Hematopoietic multipotent progenitor cell treated with erythropoietin and hydrocortisone succinate and interleukin-3 and kit ligand, for 17 days (in vitro differentiated cells): ENCODE measurements at places on chromosomes 5 and 9.
A peak's percentile ranks its signal among the peaks of the same experiment; 100 is the strongest.

DNA sequence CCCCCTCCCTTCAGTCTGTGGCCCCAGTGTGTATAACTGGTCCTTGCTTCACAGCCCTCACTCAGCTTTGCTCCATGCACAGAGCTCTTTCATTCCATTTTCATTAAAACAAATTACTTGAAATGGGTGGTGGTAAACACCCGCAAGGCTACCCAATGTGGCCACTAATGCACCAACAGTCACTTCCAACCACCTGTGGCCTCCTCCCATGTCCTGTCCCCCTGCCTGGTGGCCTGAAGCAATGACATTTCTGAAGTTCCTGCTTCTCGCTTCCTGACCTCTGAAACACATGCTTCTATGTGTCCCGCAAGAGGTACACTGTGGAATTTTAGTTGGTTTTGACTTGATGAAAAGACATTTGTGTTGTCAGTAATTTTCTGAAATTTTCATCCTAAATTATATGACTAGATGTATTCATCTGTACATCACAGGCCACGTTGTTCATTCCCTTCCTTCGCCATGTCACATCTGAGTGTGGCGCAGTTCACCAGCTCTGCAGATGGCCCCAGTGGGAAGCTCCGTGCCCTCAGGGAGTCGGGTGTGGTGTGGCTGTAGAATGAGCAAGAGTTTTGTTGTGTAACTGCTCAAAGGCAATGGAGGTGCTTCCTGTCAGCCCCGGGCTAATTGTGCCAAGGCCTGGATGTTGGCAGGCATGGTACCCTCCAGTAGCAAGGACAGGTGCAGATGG lies 9.6 kb downstream of the ROPN1L start:
- no peak for DNase-seq

DNA sequence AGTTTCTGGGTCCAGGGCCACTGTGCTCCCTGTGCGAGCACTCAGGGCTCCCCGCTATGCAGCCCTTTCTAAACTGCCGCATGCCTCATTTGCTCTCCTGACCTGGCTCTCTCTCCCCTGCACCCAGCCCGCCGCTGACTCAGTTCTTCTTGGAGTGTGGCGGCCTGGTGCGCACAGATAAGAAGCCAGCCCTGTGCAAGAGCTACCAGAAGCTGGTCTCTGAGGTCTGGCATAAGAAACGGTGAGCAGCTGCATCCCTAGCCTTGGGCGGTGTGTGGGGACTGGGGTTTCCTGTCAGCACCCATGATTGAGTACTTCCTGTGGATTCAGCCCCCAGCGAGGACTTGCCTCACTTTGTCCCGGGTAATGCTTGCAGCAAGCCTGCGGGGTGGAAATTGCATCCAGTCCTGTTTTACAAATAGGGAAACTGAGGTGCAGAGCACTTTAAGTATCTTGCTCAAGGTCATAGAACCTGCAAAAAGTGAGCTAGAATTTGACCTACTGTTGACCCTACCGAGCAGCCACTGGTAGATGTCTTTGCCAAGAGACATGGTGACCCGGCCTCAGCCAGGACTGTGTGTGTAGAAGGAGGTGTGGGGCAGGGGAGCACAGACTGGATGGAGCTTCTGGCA lies 27.9 kb downstream of the USP20 start:
- DNase-seq = peak; percentile 93

- DNase-seq = no peak
Observed at GRCh38 chr9:17229945-17230560, 95.2 kb downstream of the CNTLN start.

DNA sequence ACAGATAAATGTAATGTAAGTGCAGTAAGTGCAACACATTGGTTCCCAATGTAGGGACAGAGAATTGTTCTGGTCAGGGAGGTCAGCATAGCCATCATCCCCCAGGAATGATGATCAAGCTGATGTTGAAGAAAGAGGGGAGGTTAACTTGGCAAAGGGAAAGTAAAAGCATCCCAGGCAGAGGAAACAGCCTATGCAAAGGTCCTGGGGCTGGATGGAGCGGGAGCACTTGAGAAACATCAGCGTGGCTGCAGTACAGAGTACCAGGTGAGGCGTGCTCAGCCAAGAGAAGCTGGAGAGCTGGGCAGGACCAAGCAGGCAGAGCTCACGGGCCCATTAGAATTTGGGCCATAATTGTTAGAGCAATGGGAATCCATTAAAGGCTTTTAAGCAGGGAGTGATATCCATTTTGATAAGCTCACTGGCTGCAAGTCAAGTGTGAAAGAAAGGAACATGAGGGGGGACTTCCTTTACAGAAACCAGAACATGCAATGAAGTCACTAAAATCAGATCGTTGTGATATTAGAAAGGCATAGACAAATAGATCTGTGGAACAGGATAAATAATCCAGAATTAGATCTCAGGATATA lies 50.1 kb upstream of the HAND1 start:
- DNase-seq = no peak

DNA sequence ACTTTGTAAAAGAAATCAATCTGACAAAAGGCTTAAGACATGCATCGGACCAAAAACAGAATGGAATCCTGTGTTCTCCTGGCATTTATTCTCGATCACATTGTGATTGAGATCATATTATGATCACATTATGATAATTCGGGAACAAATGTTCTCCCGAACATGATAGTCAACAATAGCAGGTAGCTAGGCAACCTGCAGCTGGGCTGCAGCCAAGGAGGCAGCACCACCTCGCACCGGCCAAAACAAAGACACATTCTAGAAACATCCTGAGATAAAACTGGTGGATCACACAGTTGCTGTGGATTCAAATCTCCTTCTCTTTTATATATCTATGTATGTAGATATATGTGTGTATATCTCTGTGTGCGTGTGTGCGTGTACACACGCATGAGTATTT lies 480.6 kb upstream of the CYLC2 start:
- no peak for DNase-seq

DNA sequence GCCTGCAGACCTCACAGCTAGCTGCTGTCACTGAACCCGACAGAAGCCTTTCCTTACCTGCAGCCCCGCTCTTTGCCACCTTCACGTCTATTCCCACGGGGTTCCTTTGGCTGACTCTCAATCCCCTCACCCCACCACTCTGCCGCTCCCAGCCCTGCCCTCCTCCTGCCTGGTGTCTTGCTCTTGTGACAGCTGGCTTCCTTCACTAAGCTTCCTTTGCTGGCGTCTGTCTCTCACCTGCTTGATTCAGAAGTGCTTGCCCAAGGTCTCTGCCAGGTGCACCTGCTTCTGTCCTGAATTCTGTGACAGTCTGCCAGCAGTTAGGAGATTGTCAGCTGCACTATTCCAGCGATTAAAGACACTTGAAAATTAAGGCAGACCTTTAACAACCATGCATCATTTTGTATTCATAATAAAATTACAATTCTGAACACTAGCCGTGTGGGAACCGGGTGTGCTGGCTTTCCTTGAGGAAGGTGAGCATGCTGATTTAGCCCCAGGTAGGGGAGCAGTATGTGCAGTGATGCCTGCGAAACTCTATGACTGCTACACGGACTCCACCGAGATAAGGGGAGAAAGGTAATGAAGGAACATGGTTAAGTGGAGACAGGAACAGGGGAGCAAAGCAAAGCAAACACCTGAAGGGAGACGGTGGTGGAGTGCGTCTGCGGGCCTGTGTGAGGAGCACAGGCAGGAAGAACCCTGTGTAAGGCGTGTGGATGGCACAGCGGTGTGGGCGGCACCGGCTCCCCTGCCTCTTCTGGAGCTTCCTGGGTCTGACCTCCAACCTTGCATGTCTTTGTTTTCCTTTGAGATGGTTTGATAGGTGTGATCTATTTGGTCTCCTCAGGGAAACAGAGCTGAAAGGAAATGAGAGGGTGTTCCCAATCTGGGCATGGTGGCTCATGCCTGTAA lies 80.1 kb upstream of the CACNA1B start:
- no peak for DNase-seq

DNA sequence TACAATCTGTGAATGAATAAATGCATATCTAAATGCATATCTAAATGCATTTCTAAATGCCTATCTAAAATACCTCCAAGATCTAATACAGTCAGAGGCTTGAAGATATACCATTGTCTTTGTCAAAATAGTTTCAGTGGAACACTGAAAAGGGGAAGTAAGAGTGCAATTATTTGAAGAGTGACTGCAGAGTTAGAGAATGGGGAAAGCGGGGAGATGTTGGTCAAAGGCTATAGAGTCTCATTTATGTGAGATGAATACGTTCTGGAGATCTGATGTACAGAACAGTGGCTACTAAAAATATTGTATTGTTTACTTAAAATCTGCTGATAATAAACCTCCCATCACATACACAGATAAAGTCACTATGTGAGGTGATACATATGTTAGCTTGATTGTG lies 1126.2 kb upstream of the CDH9 start:
- DNase-seq = no peak

DNA sequence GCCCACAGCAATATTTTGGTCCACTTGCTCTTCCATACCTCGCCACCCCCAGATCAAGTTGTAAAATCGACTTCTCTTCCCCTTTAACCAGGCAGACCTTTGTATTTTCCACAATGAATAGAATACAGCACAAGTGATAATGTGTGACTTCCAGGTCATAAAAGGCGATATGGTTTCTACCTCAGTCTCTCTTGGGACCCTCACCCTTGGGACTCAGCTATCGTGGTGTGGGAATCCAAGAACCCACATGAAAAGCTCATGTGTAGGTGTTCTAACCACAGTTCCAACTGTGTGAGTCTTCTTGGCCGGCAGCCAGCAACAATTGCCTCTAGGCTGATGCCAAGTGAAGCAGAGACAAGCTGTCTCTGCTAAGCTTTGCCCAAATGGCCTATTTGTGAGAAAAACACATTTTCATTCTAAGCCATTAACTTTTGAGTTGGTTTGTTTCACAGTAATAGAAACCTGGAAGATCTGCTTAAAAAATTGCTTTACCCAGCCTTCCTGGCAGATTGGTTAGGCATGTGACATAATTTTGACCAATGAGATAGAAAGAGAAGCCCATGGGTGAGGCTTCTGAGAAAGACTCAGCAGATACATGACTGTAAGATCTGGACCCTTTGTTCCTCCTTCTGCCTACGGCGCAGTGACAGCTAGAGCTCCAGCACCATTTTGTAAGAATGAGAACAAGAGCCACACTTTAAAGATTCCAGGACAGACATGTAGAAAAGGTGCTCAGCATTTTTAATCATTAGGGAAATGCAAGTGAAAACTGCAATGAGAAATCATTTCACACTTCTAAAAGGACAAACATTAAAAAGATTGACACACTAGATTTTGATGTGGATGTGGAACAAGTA lies 18.3 kb upstream of the MLLT3 start:
- DNase-seq = peak; percentile 18

GRCh38 chr5:67510204-67510603 lies 313.6 kb upstream of the CD180 start:
- DNase-seq = no peak

DNA sequence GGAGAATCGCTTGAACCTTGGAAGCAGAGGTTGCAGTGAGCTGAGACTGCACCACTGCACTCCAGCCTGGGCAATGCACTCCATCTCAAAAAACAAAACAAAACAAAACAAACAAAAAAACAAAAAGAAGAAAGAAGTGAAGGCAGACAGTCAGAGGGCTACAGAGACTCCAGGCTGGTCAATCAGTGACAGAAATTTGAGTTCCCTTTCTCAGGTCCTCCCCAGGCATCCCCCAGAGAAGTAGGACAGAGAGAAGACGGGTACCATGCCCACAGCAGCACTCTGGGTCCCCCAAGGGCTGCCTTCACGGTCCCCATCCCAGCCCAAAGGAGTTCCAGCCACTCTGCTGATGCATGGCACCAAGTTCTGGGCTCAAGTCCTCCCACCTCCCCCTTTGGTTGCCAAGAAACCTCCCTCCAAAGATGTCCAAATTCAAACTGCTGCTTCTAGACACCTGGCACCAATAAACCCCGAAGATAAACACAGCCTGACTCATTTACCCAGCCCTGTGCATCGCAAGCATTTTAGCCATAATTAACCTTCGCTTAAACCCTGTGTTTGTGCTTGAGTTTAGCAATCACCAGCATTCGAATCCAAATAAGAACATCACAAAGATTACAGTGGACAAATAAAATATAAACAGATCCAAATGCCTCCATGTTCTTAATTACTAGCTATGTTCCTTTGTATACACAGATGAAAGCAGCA lies 24.0 kb downstream of the SEMA4D start:
- no peak for DNase-seq

DNA sequence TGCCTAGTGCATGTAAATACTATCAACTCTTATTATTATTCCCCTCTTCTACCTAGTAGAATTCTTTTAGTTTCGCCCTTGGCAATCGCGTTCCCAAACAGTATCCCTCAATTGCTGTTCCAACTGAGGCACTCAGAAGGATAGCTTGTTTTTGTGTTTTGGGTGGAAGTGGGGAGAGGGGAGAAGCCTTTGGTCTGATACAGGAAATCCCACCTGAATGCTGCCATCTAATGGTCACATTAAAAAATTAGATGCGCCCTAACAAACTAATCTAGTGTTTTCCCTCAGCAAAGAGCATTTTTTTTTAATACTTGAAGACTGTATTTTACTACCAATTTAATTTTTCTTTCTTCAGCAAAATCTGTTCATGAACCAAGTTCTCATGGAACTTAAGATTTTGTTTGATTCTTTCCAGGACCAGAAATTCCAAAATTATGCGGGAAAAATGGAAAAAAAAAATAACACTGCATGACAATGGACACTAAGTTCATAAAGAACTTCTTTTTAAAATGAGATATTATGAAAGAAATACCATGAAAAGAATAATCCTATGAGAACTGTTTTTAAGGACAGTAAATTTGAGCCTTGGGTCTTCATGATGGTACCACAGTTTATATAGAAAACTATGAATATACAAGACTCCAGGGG lies 22.2 kb upstream of the GLDC start:
- peak; percentile 51 for DNase-seq
